ENCODE measurements at places on chromosomes 3 and 15. TPM values are rescaled to one million over a fixed set of nuclear protein-coding genes. Genes with fewer than 3 reads are reported as not detected.
A peak's percentile ranks its signal among the peaks of the same experiment; 100 is the strongest.

The MEGF11 gene
- 2.3 TPM for total RNA-seq

GRCh38 chr3:12544652-12545472, 437 bp downstream of the MKRN2OS start:
- DNase-seq = no peak
- peaks cover 7% of the 10 kb centered on the region for H3K4me1 ChIP-seq
- no peak overlapping the region for H3K27ac ChIP-seq
- peak overlapping the region; percentile 33 for H3K4me3 ChIP-seq
- H3K36me3 ChIP-seq = peaks cover 5% of the 10 kb centered on the region

GRCh38 chr3:185656321-185656840, 70.3 kb downstream of the SENP2 start:
- H3K4me1 ChIP-seq = peaks cover 2% of the 10 kb centered on the region
- H3K4me3 ChIP-seq = no peak overlapping the region
- H3K27me3 ChIP-seq = no peaks in the 10 kb centered on the region
- peaks cover 46% of the 10 kb centered on the region for H3K36me3 ChIP-seq
- no peak overlapping the region for H3K27ac ChIP-seq
- no peak for DNase-seq

GRCh38 chr3:122409446-122409845, 6.4 kb downstream of the WDR5B start:
- no peaks in the 10 kb centered on the region for H3K4me1 ChIP-seq
- H3K27ac ChIP-seq = no peak overlapping the region
- DNase-seq = no peak
- H3K36me3 ChIP-seq = peaks cover 28% of the 10 kb centered on the region
